ENCODE measurements at places on chromosomes 4 and X. TPM values are rescaled to one million over a fixed set of nuclear protein-coding genes. Genes with fewer than 3 reads are reported as not detected.
A peak's percentile ranks its signal among the peaks of the same experiment; 100 is the strongest.

DNA sequence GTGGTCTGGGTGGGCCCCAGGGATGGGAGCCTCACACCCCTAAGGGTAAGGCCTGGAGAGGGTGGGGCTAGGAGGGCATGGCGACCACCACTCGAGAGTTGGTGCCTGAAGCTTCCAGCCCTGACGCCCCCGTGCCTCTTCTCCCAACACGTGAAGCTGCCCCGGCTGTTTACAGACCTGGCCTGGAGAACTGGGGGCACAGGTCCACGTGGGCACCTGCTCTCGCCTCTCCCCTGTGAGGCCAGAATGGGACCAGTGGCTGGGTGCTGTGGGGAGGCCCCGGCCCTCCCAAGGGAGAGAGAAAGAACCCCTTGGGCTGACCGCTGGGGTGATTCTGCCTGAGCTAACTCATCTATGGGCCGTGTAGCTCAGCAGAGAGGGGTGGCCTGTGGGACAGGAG is 15.5 kb downstream of the NAT8L start:
- no peak for DNase-seq

DNA sequence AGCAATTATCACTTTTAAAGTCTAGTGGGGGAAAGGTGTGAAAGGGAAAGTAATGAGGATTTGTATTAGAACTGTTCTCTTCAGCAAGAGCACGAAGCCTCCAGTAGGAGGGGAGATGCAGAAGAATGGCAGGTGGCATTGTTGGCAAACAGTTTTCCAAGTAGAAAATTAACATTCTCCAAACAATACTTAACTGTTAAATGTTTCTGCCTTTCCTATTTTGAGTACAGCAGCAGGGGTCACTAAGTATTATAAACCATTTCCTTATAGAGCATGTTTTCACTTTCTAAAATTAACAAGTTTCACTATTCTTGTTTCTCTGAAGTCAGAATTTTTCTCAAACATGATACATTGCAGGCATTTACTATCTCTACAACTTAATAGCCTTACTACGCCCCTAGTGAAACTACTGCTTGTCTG is 58.7 kb downstream of the LEF1 start:
- no peak for DNase-seq

- DNase-seq: no peak
Observed at GRCh38 chr4:182806259-182807252, 110.6 kb downstream of the DCTD start.

DNA sequence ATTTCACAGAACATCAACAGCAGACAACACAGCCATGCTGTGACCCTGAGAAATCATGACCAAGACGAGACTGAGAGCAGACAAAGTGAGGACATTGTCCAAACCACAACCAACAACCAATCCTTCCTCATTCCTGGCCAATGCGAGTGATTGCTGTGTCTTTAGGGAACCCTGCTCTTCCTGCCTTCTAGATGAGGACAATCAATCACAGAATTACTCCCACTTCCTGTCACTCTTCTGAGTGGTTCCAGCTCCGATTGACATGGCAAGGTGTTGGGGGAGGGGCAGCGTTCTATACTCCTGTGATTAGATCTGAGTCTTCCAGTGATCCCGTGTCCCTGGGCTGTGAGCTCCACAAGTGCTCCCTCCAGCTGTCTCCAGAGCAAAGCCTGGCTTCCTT is 227.8 kb downstream of the STIM2 start:
- no peak for DNase-seq

- no peak for DNase-seq
Observed at GRCh38 chr4:184376126-184376838, 98.1 kb downstream of the IRF2 start.

DNA sequence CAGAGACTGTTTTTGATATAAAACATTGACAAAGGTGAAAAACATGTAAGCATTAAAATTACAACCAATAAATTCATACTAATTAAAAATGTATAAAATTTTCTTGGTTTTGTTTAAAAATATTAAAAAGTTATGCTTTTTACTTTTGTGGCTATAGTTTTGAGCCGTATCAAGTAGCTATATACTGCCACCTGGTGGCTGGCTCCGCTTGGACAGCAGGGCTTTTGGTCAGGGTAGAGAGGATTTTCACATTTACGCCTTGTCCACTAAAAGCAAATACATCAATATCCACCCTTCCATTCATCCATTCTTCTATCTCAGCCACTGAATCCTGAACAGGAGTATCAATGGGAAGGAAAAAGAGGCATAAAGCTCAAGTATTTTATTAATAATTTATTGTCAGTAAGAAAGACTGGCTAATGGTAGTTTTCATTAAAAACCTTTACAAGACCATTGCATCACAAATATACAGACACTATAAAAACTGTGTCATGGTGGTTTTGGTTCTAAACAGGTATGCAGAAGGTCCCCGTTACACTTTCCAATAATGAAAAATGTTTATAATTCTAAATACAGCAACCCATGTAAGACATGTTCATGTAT is 32.1 kb upstream of the MTNR1A start:
- no peak for DNase-seq

DNA sequence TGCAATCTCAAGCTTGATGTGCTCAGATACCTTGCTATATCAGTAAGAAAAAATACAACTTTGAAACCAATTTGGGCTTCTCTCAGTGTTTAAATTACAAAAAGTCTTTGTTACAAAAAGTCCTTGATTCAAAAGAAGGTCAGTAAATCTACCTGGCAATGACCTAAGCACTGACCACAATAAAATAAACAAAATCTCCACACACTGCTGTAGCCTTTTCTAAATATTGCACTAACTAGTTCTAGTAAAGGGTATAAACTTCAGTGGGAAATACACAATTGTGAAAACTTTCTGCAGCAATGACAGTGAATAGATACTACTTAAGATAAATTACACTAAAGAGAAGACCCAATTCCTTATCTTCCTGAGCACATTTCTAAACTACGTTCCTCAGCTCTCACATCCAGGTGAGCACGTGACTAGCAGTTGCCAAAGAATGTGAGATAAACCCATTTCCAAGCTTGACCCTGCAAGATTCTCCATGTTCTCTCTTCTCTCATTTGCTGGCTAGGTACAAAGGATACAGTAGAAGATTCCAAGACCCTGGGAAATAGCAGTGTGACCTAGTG is 81.4 kb upstream of the GPR34 start:
- DNase-seq: no peak

GRCh38 chrX:121308276-121308805 is 260.9 kb downstream of the GLUD2 start:
- DNase-seq: no peak

GRCh38 chr4:177667687-177668086 is 225.4 kb upstream of the AGA start:
- DNase-seq: no peak

DNA sequence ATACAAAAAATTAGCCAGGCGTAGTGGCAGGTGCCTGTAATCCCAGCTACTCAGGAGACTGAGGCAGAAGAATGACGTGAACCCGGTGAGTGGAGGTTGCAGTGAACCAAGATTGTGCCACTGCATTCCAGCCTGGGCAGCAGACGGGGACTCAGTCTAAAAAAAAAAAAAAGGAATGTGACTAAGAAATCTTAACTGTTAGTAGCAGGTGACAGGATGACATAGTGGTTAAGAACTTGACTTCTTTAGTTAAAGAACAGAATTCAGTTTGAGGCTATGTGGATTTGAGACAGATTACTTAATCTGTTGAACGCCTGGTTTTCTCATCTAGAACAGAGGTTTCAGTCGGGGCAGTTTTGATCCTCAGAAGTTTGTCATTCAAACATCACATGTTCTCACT is 3.2 kb downstream of the TRMT44 start:
- DNase-seq: no peak

DNA sequence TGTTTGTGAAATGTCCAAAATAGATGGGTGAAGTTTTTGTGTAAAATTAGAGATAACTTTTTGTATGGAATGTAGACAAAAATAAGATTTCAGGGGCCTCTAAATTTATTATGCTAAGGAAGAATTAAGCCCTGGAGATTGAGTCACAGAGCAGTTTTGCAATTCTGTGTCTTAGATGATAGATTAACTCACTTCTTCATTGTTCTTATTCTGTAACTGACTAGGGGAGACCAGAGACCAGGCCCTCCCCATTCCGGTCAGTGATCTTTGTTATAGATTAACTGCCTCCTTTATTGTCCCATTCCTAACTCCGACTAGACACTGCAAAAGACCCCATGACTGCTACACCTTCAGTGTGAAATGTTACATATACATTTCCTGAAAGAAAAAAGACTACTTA is 238.4 kb upstream of the TAPT1 start:
- no peak for DNase-seq

DNA sequence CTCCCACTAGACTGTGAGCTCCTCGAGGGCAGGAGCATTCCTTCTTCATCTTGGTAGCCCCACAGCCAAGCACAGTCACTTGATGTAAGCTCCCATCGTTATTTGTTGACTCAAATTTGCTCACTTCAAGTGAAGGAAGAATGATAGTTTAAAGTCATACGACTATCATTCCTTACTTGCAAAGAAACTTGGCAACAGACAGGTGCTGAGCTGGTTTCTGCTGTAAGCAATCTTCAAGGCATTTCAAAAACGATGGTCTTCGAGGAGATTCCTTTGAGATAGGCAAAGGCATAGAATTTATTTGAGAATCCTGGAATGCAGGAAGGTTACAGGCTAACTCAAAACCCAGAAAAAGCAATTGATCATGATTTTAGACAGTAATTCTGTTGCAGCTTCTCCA is 64.8 kb downstream of the QDPR start:
- no peak for DNase-seq

DNA sequence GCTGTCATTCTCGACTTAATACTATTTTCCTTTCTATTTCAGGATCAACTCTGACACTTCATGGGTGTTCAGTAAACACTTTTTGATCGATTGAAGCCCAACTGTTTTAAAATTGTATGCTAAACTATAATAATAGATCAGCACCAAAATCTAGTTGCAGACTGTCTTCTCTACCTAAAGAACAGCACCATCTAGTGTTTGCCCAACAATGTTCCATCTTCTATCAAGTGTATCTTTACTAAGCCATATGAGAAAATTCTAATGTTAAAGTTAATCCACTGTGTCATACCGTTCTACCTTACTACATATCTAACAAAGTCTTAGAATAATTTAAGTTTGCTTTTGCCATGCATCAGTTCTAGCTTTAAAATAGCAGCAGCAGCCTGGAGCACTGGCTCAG is 113.0 kb upstream of the PRDX4 start:
- peak; percentile 9 for DNase-seq

DNA sequence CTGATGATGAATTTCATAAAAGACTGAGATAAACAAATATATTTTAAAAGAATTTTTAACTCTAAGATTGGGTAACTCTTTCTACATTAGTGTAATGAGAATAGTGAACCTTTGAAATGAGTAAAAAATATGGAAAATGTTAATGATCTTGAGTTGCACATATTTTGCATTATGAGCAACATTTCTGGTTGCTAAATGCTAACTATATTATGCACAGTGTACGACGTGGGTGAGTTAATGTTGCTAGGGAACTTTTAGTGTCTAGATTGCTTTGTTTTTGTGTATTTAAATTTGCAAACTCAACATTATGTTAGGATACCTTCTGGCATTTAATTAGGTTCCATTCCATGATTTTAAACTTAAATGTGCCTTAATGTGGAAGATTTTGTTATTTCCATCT is 612.9 kb upstream of the GALNT7 start:
- no peak for DNase-seq

- no peak for DNase-seq
Observed at GRCh38 chr4:180809439-180809838, 1433.8 kb upstream of the TENM3 start.

DNA sequence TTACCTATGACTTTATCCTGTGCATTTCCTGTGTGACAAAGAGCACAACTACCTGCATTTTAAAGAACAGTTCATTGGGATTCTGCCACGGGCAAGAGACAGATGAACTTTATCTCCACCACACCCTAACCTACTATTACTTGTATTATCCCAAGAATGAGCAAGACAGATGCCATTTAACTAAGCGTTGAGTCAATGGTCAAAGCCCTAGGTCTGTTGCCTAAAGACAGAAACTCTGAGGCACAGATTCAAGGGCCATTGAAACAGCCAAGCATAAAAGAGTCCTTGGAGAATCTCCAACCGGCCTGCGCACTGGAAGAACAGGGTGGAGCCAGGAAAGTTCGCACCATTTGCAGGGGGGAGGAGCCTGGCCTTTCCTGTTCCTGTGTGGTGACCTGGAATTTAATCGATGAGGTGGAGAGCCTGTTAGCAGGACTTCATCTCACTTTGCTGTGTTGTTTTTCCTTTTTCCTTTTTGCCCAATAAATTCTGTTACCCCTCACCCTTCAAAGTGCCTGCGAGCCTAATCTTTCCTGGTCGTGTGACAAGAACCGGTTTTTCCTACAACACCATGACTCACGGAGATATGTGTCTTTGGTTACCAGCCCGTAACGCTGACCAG is 146.4 kb upstream of the DIAPH2 start:
- DNase-seq: no peak

DNA sequence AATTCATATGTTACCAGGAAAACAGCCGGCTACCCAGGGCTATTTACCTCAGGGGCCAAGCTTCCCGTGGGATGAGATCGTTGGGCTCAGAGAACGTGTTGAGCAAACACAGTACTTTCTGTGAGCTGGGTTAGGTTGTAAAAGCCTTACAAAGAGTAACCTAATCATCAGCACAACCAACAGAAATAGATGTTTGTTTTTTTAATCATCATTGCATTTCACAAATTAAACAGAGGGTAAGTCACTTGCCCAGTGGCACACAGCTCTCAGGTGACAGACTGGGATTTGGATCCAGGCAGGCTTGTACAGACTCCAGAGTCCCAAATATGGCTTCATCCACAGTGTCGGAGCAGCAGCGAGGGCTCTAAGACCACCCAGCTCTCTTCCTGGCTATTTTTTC is 20.1 kb downstream of the SPON2 start:
- DNase-seq: no peak

GRCh38 chr4:173415885-173416653 is 17.2 kb upstream of the SCRG1 start:
- DNase-seq: no peak

GRCh38 chr4:113411496-113411938 is 350.0 kb downstream of the CAMK2D start:
- DNase-seq: peak; percentile 52

GRCh38 chr4:146510942-146511341 is 10.8 kb downstream of the SLC10A7 start:
- DNase-seq: no peak

AADAT gene
- 5.2 TPM for polyA plus RNA-seq

FATE1 gene
- polyA plus RNA-seq: not detected

LRP2BP gene
- 0.22 TPM for polyA plus RNA-seq

RNF175 gene
- not detected for polyA plus RNA-seq

SLC49A3 gene
- polyA plus RNA-seq: not detected

CHIC2 gene
- polyA plus RNA-seq: 21.9 TPM

MORF4L2 gene
- polyA plus RNA-seq: 659 TPM

NUP54 gene
- 28.1 TPM for polyA plus RNA-seq

RAI2 gene
- not detected for polyA plus RNA-seq

CSAG1 gene
- not detected for polyA plus RNA-seq

MTM1 gene
- polyA plus RNA-seq: 13.9 TPM

WAS gene
- polyA plus RNA-seq: 0.09 TPM

MAGEB17 gene
- polyA plus RNA-seq: not detected

INTS6L gene
- polyA plus RNA-seq: 14.5 TPM

SUPT20HL1 gene
- not detected for polyA plus RNA-seq

ZNF630 gene
- 0.78 TPM for polyA plus RNA-seq

PRKG2 gene
- 0.26 TPM for polyA plus RNA-seq

SPON2 gene
- polyA plus RNA-seq: 0.60 TPM

PLXNB3 gene
- polyA plus RNA-seq: 8.6 TPM

DCLK2 gene
- 0.04 TPM for polyA plus RNA-seq

BANK1 gene
- polyA plus RNA-seq: 0.08 TPM

BBS12 gene
- polyA plus RNA-seq: 2.5 TPM

Measured in keratinocyte (primary cell).